ENCODE measurements at places on chromosomes 7 and 10.

- no peak for DNase-seq
Measured at GRCh38 chr10:72790216-72790990, 98.5 kb downstream of the MCU start.

DNA sequence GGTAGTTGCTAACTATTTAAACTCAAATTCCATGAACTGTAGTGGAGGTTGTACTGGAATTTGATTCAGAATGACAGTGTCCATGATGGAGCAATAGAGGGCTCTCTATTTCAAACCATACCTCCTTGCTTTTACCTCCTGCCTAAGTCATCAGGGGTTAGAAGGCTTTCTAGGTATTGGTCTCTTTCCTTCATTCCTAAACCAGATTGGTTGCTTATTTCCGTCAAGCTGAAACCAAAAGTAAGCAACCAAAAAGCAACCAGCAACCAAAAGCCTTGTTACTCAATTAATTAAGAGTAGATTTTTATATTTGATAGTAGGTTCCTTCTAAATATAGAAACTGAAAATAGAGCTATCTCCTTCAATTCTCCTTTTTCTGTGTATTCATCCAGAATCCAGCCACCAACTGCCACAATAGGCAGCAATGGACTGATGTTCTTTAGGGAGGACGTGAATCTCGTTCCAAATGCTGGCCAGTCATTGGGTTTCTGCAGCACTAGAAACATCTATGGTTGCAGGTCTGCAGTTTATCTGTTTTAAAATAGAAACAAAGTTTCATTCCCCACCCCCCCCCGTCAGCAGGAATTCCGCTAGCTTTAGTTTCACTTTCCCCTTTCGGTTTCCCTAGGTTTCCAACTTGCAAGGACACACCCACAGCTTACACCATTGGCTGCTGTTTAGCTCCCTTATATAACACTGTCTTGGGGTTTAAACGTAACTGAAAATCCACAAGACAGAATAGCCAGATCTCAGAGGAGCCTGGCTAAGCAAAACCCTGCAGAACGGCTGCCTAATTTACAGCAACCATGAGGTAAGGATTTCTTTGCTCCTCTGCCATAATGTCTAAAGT is at the start of gene IFIT1:
Gene IFIT1 (plus strand): TSS at position 717 of the 850 bp plus-strand sequence. CDS start 90 bp downstream, at position 807.
- DNase-seq: peak; percentile 90

- no peak for DNase-seq
Measured at GRCh38 chr7:38902449-38902848, 6.5 kb downstream of the VPS41 start.

GRCh38 chr7:100157334-100158228 is 942 bp downstream of the TRAPPC14 start:
- DNase-seq: peak; percentile 82

DNA sequence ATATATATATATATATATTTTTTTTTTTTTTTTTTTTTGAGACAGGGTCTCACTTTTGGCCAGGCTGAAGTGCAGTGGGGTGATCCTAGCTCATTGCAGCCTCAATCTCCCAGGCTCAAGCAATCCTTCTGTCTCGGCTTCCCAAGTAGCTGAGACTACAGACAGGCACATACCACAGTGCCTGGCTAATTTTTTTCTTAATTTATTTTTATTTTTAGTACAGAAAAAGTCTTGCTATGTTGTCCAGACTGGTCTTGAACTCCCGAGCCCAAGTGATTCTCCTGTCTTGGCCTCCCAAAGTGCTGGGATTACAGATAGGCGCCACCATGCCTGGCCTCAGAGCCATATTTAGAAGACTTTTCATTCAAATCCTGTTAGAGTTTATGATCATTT is 79.6 kb downstream of the PRTFDC1 start:
- DNase-seq: no peak

DNA sequence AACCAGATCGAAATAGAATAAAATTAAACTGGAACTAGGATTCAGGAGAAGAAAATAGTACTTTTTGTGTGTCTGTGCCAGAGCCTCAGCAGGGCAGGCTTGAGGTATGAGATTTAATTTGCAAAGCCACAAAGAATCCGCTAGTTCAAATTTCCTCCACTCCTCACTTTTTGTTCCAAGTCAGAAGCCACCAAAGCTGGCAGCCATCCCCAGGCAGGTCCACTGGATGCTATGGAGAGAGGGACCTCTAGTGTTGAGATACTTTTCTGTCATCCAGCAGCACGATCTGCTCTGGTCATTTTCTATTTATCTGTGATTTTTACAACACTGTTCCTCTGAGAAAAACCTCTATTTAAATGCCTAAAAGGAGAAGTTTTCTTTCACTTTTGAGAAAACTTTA is 147.9 kb upstream of the FRMD4A start:
- DNase-seq: peak; percentile 54

GRCh38 chr7:42720012-42720411 is 191.9 kb downstream of the C7orf25 start:
- peak; percentile 8 for DNase-seq

GRCh38 chr7:25389489-25390106 is 161.3 kb upstream of the NPVF start:
- peak; percentile 67 for DNase-seq

GRCh38 chr10:28754930-28755718 is 77.8 kb downstream of the BAMBI start:
- DNase-seq: peak; percentile 8

GRCh38 chr10:15168291-15168785 is at the start of gene NMT2:
NMT2 (minus strand) TSS chr10:15168693; CDS start chr10:15168612, 81 bp downstream.
- DNase-seq: no peak

GRCh38 chr7:26060733-26061677 is 91.0 kb upstream of the NFE2L3 start:
- DNase-seq: no peak

- DNase-seq: peak; percentile 13
Measured at GRCh38 chr7:79292834-79293233, 160.6 kb downstream of the MAGI2 start.

DNA sequence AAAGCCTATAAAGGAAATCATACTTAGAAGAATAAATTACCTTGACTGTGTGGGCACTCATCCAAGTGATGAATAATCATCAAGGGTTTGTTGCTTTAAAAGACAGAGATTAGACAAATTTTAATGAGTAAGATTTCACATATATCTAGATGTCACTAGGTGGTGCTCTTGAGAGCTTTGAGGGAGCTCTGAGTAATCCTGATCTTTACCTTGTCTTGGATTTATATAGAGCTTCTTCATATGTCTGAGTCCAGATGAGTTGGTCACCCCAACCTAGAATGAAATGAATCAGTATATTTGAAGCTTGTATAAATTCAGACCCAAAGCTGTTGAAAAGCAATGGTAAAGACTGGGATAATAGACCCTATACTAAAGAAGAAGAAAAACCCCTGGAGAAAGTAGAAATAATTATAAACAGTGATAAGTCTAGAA is 3.7 kb downstream of the AGR2 start:
- peak; percentile 91 for DNase-seq

DNA sequence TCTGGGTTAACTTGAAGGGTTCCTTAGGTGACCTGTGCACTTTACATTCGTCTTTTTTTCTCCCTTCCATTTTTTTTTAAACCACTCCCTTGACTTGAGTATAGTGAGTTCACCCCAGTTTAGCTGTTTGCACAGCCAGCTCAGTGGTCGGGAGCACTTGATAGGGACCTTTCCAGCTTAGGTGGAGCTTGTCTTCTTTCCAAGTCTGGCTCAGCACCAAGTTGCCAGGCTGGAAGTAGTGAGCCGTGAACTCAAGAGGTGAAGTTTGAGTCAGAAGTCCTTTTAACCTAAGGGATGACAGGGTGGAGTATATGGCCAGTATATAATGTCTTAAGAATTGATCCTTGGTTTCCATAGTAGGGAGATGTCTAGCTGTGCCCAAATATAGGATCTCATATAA is 7.2 kb downstream of the DNAH11 start:
- no peak for DNase-seq

DNA sequence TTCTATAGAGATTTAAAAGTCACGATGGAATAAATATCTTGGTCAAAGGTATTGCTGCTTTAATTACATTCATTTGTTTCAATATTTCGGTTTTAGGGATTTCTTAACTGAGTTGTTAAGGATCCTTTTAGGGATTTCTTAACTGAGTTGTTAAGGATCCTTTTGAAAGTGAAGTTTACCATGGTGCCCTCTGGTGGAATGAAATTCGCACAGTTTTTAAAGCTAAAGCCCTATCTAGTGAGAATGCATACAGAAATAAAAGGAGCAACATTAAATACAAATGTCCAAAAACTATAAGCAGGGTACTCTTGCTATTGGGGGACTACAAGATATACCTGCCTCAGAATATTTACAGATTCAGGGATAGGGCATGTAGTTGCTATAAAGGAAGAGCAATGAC is 193.7 kb downstream of the RNLS start:
- DNase-seq: peak; percentile 76

- DNase-seq: peak; percentile 68
Measured at GRCh38 chr7:36278620-36279172, 111.0 kb upstream of the ANLN start.

GRCh38 chr7:19116121-19117090 is 1.0 kb downstream of the TWIST1 start:
- peak; percentile 48 for DNase-seq

DNA sequence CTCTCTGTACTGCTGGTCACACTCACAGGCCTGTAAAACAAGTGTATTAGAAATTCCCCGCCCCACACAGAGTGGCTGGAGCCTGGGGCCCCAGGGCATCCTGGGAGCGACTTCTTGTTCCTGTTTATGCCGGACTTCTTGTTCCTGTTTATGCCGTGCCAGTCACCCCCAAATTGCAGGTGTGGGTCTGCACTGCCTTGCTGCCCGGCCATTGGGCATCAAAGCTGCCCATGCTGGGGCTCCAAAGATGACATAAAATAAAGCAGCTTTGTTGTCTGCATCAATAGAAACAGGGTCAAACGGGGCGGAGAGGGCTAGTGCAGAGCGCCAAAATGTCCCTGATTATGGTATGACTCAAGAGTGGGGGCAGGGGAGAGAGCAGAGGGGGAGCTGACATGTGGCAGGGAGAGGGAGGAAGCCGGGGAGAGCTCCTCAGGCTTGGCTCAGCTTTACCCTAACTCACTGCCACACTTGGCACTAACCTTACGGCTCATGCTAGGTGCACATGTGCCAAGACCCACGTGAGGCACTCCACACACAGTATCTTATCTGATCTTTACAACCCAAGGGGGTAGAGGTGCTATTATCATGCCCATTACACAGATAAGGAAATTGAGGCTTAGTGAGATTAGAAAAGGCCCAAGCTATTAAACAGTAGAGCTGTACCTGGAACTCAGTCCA is 98.4 kb downstream of the PIP4K2A start:
- DNase-seq: peak; percentile 65

DNA sequence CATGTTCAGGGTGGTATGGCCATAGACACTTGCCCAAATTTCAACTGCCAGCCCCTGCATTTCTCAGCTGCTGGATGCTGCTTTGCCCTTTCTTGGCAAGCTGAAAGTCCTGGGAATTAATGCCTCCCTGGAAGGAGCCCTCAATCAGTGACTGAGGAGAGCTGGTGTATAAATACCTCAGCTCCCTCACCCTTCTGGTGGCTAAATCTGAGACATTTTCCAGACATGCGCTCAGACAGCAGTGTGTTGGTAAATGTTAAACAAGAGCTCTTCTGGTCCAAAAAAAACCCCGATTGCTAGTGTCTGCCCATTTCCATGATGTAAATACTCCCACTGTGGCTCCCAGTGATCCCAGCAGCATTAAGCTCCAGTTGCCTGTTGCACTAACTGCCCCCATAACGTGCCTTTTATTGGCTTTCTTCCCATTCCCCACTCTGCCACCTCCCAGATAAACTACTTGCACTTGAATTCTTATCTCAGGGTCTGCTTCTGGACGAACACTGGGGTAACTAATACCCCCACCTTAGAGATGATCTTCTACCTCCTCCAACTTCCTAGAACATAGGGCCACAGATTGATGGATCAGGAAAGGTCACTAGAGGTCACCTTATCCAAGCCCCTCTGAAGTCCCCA is 6.7 kb upstream of the MYH16 start:
- no peak for DNase-seq

Data from fibroblast of mammary gland (primary cell).